Uterus (tissue), 4 donors: ENCODE measurements at places on chromosomes 12 and 14. TPM values are rescaled to one million over a fixed set of nuclear protein-coding genes. Genes with fewer than 3 reads are reported as not detected.

The NACA gene
- total RNA-seq = 2,684 TPM

DNA sequence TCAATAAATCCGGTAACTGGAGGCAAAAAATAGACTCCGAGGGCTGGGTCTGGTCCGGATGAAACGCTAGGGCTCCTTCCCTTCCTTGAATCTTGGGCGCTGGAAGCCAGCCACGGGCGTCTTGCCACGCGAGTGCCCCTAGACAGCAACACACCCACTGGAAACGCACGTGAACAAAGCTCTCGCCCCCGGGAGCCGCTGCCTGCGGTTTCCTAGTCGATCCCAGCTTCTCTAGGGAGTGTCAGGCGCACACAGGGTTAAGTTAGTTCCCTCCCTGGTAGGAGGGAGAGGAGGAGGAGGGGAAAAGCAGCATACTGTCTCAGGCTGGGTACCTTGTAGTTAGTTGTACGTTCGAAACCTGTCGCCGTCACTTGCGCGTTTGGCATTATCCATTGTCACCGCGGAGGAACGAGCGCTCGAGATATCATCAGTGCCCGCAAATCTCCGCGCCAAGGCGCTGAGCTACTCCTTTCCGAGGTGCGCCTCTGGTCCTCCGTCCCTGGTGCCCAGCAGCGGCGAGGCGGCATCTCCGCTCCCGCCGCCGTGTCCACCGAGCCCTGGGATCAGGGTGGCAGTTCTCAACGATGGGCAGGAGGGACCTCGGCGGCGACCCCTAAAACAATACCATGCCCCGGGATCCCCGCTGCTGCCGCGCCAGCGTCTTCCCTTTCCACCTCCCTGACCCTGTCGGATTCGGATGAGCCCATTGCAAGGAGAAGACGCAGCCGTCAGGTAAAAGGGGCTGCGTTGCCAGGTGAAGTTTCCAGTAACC lies at the start of gene FLRT2:
TSS of gene FLRT2 (plus strand) at position 342 of the 772 bp plus-strand sequence. CDS start 91,371 bp downstream, outside the sequence.
- no peaks in the 10 kb centered on the region for H3K4me1 ChIP-seq
- peak; percentile 30 for DNase-seq
- no peaks in the 10 kb centered on the region for H3K27me3 ChIP-seq
- H3K4me3 ChIP-seq = peak within 1 kb of the TSS; percentile 57
- H3K27ac ChIP-seq = peak within 1 kb of the TSS; percentile 57
- H3K36me3 ChIP-seq = no peaks in the 10 kb centered on the region

DNA sequence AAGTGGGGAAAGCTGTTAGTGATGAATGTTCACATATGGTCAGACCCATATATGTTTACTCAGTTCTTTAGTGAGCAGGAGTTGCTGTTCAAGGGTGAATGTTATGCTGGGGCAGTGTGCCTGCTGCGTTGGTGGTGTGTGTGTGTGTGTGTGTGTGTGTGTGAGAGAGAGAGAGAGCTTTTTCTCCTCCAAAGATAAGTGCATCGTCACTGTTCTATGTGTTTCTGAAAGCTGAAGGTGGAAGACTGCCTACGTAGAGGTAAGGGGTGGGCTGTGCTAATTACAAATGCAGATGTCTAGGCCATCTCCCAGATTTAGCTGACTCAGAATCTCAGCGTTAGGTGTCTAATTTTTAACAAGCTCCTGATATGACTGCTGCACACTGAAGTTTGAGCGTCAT lies 10.5 kb downstream of the GABARAPL1 start:
- H3K27me3 ChIP-seq = no peaks in the 10 kb centered on the region
- DNase-seq = no peak
- no peaks in the 10 kb centered on the region for H3K36me3 ChIP-seq
- no peak overlapping the region for H3K27ac ChIP-seq
- H3K4me3 ChIP-seq = no peak overlapping the region

DNA sequence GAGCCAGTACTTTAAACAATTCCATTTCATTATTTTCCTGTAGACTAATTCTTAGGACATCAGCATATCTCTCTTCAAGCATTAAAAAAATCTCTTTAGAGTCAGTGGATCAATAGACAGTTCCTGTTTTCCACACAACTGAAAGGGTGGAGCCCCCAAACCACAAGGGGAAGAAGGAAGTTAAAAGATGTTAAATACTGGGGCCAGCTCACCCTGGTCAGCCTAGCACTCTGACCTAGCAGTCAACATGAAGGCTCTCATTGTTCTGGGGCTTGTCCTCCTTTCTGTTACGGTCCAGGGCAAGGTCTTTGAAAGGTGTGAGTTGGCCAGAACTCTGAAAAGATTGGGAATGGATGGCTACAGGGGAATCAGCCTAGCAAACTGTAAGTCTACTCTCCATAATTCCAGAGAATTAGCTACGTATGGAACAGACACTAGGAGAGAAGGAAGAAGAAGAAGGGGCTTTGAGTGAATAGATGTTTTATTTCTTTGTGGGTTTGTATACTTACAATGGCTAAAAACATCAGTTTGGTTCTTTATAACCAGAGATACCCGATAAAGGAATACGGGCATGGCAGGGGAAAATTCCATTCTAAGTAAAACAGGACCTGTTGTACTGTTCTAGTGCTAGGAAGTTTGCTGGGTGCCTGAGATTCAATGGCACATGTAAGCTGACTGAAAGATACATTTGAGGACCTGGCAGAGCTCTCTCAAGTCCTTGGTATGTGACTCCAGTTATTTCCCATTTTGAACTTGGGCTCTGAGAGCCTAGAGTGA lies at the start of gene LYZ:
TSS of gene LYZ (plus strand) at position 220 of the 777 bp plus-strand sequence. CDS start at position 248, 28 bp downstream.
- no peak within 1 kb of the TSS for H3K27ac ChIP-seq
- no peaks in the 10 kb centered on the region for H3K4me1 ChIP-seq
- no peaks in the 10 kb centered on the region for H3K36me3 ChIP-seq
- H3K27me3 ChIP-seq = no peaks in the 10 kb centered on the region
- no peak within 1 kb of the TSS for H3K4me3 ChIP-seq
- no peak for DNase-seq

- no peaks in the 10 kb centered on the region for H3K4me1 ChIP-seq
- H3K36me3 ChIP-seq = no peaks in the 10 kb centered on the region
- H3K4me3 ChIP-seq = no peak overlapping the region
- H3K27ac ChIP-seq = peak overlapping the region; percentile 47
- DNase-seq = no peak
- H3K27me3 ChIP-seq = no peaks in the 10 kb centered on the region
Observed at GRCh38 chr12:67893022-67893580, 96.1 kb upstream of the IFNG-AS1 start.
